ENCODE measurements at places on chromosomes 5 and 9. TPM values are rescaled to one million over a fixed set of nuclear protein-coding genes. Genes with fewer than 3 reads are reported as not detected.

- DNase-seq: no peak
Measured at GRCh38 chr9:13688990-13689600, 409.6 kb upstream of the MPDZ start.

GRCh38 chr9:79984429-79985067 lies 412.8 kb downstream of the TLE4 start:
- DNase-seq: no peak

DNA sequence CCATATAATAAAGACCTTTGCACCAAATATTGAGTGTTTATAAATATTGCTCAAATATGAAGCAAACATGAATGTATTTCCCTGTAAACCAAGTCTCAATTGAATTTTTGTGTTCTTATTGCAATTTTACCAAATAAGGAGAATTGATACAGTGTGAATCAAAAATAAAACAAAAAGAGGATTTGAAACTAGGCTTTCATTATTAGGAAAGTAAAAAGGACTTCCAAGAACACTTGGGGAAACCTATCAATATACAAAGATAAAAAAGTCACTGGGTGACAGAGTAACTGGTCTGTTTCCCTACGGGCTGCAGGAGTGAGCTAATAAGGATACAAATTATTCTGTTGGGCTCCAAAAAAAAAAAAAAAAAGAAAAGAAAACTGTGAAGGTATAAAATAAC lies 44.8 kb upstream of the SNX2 start:
- no peak for DNase-seq

DNA sequence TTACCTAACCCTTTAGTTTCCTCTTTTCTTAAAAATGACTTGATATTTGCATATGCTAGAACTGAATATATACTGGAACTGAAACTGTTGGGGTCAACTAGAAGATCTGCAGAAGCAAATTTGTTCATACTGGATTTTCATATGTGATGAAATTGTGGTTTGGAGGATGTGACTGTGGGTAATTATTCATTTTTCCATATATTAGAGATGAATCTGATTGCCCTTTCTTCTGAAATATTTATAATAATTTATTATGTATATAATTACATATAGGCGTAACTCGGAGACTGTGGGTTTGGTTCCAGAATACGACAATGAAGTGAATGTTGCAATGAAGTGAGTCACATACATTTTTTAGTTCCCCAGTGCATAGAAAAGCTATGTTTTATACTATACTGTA lies 149.1 kb downstream of the ATP10B start:
- no peak for DNase-seq

GRCh38 chr9:89669361-89669842 lies 64.6 kb downstream of the GADD45G start:
- no peak for DNase-seq

DNA sequence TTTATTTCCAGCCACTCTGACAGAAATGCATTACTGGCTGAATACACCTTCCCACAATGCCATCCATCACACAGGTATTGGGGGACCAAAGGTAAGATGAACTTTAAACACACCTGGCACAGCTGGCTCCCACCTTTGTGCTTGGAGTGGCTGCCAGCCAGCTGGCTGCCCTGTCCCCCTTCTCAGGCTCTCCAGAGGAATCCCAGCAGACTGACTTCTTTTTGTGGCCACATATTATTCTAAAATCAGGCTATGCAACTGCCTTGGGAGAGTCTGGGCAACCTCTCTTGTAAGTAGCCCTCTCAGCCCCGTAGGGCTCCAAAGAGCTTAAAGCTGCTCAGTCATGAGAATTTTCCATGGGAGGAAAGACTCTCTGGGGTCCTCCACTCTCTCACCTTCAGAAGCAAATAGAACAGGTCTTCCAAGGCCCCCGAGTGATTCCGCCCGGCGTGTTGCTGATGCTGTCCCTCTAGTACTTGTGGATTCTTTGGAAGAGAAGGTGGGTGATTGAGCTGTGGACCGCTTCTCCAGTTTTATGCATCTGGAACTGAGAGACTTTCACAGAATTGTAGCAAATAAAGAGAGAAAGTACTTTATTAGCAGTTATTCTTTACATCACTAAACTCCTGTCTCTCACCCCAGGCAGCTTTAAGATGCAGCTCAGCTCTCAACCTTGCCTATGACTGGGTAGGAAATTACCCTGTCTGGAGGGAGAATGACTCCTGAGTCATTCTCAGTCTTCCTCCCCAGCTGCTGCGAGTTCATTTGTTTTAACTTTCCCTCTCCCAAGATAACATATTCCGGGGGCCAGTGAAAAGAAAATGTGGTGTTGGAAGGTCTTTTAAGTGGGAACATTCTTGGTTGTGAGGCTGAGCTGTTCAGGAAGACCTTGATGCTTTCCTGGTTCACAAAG lies 159.4 kb upstream of the PITX1 start:
- peak; percentile 55 for DNase-seq

DNA sequence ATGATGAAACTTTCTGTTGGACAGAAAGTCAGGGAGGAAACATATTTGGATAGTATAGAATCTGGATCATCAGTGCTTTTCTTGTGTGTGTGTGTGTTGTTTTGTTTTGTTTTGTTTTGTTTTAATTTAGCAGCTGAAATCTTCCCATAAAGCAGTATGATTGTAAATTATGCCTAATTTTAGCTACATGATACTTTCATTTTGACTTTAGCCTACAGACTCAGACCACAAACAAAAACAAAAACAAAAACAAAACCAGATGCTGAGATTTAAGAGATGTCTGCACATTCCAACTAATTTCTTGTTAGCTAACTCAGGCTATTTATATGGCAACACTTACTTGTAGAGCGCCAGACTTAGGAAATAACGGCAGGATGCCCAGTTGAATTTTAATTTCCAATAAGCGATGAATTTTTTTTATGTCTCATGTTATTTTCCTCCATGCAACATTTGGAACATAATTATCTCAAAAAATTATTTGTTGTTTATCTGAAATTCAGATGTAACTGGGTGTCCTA lies 119.5 kb upstream of the TRPC7 start:
- no peak for DNase-seq

- no peak for DNase-seq
Measured at GRCh38 chr5:128287740-128288139, 204.2 kb downstream of the SLC12A2 start.

DNA sequence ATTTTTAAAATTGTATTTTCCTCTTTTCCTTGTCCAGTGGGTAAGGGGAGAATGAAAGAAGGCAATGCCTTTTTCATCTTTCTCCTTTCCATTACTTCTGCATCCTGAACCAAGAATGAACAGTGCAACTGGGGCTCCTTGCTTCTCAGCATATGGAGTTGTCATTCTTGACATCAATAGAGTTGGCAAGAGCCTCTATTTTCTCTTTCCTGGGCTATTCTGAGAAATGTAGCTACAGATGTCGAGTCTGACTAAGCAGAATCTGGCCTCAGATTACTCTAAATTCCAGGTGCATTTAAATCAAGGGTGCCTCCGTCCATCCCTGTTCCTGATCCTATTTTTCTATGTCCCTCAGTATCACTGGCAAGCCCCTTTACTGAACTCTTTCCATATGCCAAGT lies 244.8 kb downstream of the GLIS3 start:
- no peak for DNase-seq

DNA sequence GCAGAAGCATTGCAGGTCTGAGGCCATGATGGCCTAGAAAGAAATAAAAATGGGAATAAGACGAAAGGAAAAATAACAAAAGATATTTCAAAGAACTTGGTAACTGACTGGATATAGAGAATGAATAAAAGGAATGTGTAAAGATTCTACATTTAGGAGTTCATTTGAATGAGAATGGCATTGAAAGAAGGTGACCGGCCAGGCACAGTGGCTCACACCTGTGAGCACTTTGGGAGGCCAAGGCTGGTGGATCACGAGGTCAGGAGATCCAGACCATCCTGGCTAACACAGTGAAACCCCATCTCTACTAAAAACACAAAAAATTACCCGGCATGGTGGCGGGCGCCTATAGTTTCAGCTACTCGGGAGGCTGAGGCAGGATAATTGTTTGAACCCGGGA lies 8.6 kb downstream of the ZBTB26 start:
- DNase-seq: no peak

DNA sequence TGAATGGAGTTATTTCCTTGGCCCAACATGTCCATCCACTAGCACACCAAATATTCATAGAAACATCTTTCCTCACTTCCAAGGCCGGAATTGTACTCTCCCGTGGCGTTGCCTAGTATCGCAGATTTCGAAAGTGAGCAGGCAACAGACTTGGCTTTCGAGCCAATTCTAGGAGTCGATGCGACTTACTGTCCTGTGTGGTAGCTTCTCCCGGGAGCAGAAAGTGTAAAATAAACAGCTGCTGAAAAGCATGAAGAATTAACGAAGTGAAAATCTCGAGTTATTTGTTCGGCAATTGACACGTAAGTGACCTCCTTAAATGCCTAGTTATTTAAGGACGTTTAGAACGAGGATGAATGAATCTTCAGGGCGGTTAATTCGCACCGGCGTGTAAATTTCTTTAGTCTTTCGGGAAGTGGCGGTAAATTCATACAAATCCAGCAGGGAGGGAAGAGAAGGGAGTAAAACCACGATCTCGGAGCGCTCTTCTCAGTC lies 449 bp upstream of the PCSK5 start:
- DNase-seq: peak; percentile 33

DNA sequence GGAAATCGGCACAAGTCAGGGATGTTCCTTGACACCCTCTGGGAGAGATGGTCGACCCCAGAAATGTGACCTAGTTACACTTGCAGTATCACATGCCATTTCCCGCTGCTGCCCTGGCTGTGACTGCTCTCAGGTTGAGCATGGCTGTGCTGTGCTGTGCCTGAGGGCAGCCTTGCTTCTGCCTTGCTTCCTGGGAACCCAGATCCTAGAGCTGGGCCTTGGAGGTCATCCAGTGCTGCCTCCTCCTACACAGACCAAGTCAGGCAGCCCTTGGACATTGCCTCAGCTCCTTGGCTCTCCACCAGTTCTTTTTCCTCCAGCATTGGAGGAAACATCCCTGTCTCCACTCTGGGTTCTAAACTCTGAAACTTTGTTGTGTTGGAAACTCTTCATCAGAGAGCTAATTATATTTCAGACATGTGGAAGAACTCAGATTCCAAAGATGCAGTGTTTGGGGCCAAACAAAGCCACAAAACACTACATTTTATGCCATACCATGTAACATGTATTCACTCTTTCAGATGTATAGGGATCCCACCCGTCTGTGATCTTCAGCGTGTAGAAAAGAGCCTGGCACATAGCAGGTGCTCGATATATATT lies 6.1 kb downstream of the MAMDC2 start:
- DNase-seq: no peak

DNA sequence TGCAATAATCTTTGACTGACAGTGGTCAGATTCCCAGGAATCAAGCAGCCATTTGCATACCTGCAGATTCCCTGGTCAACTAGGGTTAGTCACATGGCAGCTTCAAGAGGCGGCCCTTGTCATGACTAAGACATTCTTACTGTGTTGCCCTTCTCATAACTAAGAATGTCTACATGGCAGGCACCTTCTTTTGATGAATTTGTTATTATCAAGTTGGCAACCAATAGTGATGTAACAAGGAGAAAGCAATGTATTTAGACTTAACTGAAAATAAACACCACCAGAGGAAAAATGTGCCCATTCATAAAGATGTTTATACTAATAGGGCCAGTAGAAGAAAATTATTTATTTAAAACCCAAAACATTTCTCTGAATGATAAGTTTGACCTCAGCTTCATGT lies 215.6 kb downstream of the TLE1 start:
- no peak for DNase-seq

- no peak for DNase-seq
Measured at GRCh38 chr5:32584646-32585045, 711 bp upstream of the SUB1 start.

DNA sequence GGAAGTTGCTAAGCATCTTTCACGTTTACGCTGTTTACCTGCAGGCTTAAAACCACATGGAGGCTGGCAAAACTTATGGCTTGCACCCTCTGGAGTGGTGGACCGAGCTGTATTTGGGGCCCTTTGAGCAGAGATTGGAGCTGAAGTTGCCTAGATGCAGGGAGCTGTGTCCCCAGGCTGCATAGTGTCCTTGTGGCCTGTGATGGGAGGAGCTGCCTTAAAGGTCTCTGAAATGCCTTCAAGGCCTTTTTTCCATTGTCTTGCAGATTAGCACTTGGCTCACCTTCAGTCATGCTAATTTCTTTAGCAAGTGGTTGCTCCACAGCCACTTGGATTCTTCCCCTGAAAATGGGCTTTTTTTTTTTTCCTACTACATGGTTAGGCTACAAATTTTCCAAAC lies 81.5 kb upstream of the CHD1 start:
- no peak for DNase-seq

DNA sequence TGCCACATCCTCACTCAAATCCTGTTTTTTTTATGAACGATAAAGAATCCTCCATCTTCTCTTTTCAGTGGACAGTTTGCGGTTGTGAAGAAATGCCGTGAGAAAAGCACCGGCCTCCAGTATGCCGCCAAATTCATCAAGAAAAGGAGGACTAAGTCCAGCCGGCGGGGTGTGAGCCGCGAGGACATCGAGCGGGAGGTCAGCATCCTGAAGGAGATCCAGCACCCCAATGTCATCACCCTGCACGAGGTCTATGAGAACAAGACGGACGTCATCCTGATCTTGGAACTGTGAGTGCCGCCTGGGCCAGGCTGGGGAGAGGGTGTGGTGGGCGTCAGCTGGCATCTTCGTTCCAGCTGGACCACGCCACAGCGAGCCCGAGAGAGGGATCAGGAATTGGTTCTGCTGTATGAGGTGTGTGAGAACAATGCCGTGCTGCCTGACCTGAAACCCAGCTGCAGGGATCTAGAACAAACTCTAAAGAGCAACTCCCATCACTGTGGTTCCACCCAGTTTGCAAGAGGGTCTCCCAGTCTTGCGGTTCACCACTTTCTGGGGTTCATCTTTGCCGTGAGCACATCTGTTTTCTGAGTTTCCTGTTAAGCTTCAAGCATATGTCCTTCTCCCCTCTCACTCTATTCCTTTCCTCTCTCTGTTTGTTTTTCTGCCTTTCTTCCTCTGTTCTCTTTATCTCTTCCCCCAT lies 107.4 kb downstream of the DAPK1 start:
- DNase-seq: no peak

DNA sequence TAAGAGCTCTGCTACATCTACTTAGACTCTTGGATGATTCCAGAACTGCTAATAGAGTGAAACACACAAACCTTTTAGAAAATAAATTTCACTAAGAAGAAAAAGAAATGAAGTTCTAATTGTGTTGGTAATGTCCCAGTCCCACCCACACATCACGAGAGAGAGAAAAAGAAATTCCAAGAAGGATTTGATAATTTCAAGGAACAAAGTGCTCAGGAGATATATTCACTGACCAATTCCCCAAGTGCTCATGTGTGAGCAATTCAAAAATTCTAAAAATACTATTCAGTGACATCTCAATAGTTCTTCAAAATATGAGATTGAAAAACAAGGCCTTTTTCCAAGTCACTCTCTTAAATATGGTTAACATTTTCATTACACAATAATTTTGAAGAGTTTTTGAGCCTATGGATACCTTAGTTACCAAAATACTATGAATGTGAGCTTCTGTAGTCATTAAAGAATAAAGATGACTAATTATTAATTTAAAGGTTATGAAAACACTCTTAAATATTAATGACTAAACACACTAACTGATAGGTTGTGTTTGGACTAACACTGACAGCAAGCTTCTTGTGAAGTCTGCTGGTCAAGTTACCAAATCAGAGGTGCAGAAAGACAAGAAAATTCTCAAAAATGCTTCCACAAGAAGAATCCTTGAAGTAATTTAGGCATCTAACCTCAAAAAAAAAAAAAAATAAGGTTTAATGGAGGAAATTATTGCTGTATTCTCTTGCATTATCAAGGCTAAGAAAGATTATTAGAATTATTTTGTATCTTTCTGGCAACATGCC lies 245.3 kb downstream of the PDE4D start:
- DNase-seq: no peak

SREK1 gene
- total RNA-seq: 48.6 TPM

MLLT3 gene
- 13.0 TPM for total RNA-seq

CD180 gene
- total RNA-seq: 0.03 TPM

FGD3 gene
- 0.10 TPM for total RNA-seq

BARX1 gene
- total RNA-seq: not detected

SPINK13 gene
- not detected for total RNA-seq
